ENCODE measurements at places on chromosomes 6 and 20.

- DNase-seq, result no peak
Measured at GRCh38 chr20:56088375-56088774, 83.1 kb upstream of the CBLN4 start.

- DNase-seq, result no peak
Measured at GRCh38 chr20:17646209-17646960, 35.7 kb downstream of the RRBP1 start.

GRCh38 chr6:85490516-85491248 is 40.8 kb downstream of the NT5E start:
- DNase-seq, result no peak

DNA sequence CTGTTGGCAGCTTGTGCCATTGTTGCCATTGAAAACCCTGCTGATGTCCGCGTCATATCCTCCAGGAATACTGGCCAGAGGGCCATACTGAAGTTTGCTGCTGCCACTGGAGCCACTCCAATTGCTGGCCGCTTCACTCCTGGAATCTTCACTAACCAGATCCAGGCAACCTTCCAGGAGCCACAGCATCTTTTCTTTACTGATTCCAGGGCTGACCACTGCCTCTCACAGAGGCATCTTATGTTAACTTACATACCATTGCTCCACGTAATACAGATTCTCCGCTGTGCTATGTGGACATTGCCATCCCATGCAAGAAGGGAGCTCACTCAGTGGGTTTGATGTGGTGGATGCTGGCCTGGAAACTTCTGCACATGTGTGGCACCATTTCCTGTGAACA is 221.8 kb upstream of the FAM83B start:
- no peak for DNase-seq

GRCh38 chr6:41771058-41771983 is 8.4 kb downstream of the FRS3 start:
- DNase-seq, result no peak

DNA sequence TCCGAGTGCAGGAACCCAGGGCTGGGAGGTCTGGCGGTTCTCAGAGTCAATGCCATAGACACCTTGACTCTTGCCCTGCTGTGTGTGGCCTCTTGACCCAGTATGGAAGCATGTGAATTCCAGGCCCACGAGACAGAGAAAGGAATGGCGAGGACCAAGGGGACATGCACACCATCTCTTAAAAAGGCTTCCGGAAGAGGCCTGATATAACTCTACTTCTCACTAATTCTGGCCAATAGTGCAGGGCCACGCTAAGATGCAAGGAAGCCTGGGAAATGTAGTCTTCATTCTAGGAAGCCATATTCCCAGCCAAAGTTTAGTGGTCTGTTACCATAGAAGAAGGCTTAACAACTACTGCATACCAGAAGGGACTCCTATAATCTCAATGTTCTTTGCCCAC is 177.0 kb upstream of the KCNG1 start:
- no peak for DNase-seq

- DNase-seq, result no peak
Measured at GRCh38 chr20:38170826-38171674, 6.0 kb upstream of the TGM2 start.

DNA sequence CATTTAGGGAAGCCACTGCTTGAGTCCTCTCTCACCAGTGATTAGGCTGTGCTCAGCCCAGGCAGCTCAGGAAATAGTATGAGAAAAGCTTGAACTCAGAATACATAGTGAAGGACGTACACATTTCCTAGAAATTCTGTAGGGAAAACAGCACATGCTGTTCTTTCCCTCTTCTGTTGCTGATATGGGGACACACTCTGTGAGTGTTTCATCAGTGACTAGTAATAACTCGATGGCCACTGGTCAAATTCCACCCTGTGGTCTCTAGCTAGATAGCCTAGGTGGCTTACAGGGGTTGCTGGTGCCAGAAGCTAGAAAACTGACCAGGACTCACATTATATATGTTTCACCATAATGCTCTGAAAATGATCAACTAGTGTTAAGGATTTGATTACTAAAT is 259.8 kb upstream of the SOX4 start:
- no peak for DNase-seq

- DNase-seq, result no peak
Measured at GRCh38 chr20:2705931-2706645, 13.5 kb downstream of the EBF4 start.

- DNase-seq, result no peak
Measured at GRCh38 chr20:12409501-12409900, 491.8 kb downstream of the BTBD3 start.
